ENCODE measurements at places on chromosomes 6 and 20. TPM values are rescaled to one million over a fixed set of nuclear protein-coding genes. Genes with fewer than 3 reads are reported as not detected.

DNA sequence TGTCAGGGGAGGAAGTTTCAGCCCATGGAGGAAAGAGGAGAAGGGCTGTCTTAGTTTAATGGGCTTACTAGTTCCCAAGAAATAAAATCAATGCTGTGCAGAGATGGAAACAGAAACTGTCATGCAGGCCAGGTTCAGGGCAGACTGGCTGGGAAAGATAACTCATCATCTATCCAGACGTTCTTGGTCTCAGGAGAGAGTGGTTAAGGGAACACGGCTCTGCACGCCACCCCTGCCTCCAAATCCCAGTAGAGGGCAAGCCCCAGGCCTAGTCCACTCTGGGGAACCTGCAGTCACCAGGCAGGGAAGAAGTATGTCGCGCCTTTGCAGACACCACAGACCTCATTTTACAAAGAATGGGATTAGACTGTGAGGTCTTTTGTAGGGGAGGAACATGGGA, 12.5 kb downstream of the ALDH8A1 start:
- DNase-seq = no peak

GRCh38 chr6:84182001-84182400, 45.4 kb downstream of the CEP162 start:
- DNase-seq = no peak

ARMC12 gene
- total RNA-seq = 0.42 TPM

- DNase-seq = no peak
These were observed 202.6 kb upstream of the STXBP5 start for GRCh38 chr6:147001621-147002020.

CST7 gene
- 15.1 TPM for total RNA-seq

EYS gene
- total RNA-seq = 0.09 TPM

ABHD16B gene
- total RNA-seq = not detected

- no peak for DNase-seq
These were observed 177.8 kb upstream of the ECI2 start for GRCh38 chr6:4313044-4313686.

- no peak for DNase-seq
These were observed 9.6 kb upstream of the FOXF2 start for GRCh38 chr6:1379788-1380147.

GRCh38 chr6:53707108-53707897, 41.7 kb upstream of the KLHL31 start:
- no peak for DNase-seq

DNA sequence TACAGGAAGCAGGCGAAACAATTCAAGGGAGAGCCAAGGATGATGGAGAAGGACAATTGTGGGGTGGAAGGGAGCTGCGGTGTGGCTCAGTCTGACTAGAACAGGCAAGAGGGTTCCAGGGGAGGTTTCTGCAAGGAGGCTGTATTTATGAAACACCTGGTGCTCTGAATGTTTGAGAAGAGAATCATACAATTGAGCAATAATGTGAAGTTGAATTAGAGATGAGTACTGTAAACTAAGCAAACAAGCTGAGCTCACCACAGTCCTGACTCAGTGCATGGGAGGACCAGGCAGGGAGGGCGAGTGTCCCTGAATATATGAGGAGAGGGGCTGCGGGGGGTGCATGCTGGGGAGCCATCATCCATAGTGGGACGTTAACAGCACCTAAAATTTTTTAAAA, 279.7 kb downstream of the KIF16B start:
- DNase-seq = no peak

ZBP1 gene
- 0.42 TPM for total RNA-seq

- no peak for DNase-seq
These were observed 57.4 kb downstream of the NCOA6 start for GRCh38 chr20:34768096-34768495.

GRCh38 chr20:6579417-6579816, 188.1 kb upstream of the BMP2 start:
- no peak for DNase-seq

DZANK1 gene
- 0.84 TPM for total RNA-seq

GLP1R gene
- total RNA-seq = not detected
